Upper lobe of right lung (tissue), 1 donor: ENCODE measurements at places on chromosomes 4 and X. TPM values are rescaled to one million over a fixed set of nuclear protein-coding genes. Genes with fewer than 3 reads are reported as not detected.

Gene SLC34A2
- total RNA-seq, result 2,903 TPM

Gene KDR
- 48.6 TPM for total RNA-seq

Gene BMPR1B
- total RNA-seq, result 3.0 TPM

GRCh38 chrX:148133105-148133725 is 152.1 kb downstream of the FMR1NB start:
- H3K4me1 ChIP-seq, result no peaks in the 10 kb centered on the region
- H3K4me3 ChIP-seq, result no peak overlapping the region
- no peak for DNase-seq
- no peaks in the 10 kb centered on the region for H3K36me3 ChIP-seq
- H3K27ac ChIP-seq, result no peak overlapping the region

Gene FAAH2
- 6.0 TPM for total RNA-seq

Gene SPATA4
- not detected for total RNA-seq

DNA sequence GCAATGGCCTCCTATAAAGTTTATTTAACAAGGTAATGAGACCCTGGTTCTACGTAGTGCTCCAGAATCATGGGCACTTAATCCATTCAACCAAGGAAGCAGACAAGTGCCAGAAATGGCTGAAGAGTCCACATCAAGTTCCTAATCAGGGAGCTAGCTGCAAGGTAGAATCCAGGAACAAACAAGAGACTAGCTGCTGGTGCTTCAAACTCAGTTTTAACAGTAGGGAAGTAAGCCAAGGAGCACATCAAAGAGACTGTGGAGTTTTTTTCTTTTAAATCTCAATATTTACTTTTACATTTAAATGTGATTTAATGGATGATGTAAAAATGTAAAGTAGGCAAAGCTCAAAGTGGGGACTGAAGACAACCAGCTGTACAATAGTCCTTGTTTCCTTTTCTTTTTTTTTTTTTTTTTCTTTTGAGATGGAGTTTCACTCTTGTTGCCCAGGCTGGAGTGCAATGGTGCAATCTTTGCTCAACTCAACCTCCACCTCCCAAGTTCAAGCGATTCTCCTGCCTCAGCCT is 630.4 kb downstream of the CCSER1 start:
- no peaks in the 10 kb centered on the region for H3K27me3 ChIP-seq
- H3K36me3 ChIP-seq, result no peaks in the 10 kb centered on the region
- H3K27ac ChIP-seq, result no peak overlapping the region
- H3K4me1 ChIP-seq, result no peaks in the 10 kb centered on the region
- DNase-seq, result no peak
- no peak overlapping the region for H3K4me3 ChIP-seq

- H3K27ac ChIP-seq, result no peak overlapping the region
- no peak overlapping the region for H3K4me3 ChIP-seq
- H3K4me1 ChIP-seq, result no peaks in the 10 kb centered on the region
- no peaks in the 10 kb centered on the region for H3K36me3 ChIP-seq
Measured at GRCh38 chr4:43766648-43767047, 682.0 kb downstream of the KCTD8 start.

DNA sequence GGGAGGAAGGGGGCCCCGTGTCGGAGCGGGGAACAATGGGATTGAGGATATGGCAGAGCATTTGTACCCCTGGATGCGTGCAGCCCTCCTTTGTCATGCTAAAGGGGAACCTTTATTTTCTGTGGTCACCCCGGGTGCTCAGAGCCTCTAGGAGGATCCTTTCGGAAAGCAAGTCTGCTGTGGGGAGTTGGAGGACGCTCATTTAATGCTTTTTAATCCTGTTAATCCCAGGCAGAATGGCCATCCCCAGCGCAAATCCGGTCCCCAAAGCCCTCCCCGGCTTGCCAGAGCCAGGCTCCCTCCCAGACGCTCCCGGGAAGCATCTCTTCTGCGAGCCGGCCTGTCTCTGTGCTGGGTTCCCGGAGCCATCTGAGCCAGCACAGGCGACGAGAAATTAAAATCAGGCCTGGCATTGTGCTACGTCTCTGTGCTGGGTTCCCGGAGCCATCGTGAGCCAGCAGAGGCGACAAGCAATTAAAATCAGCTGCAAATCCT is 113.2 kb upstream of the PPP2R3B start:
- DNase-seq, result peak; percentile 51
- no peak overlapping the region for H3K27ac ChIP-seq
- no peaks in the 10 kb centered on the region for H3K4me1 ChIP-seq
- no peaks in the 10 kb centered on the region for H3K36me3 ChIP-seq
- H3K4me3 ChIP-seq, result no peak overlapping the region
- peaks cover 13% of the 10 kb centered on the region for H3K27me3 ChIP-seq

DNA sequence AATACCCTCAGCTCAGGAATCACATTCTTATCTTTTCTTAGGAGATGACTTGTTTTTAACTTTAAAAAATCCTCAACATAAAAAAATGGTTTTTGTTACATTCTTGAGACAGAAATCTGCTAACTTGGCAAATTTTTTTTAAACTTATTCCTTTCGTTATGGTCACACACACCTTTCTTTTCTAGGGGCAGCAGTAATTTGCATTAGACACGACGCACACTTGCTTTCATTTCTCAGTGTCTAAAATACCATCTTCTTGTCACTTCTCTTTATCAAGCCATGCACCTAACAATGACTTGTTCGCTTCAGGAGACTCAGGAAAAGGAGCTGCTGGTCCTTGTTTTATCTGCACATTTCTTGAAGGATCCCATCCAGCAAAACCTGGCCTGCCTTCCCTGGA is 112.6 kb upstream of the TBL1X start:
- H3K4me1 ChIP-seq, result no peaks in the 10 kb centered on the region
- DNase-seq, result no peak
- no peaks in the 10 kb centered on the region for H3K36me3 ChIP-seq
- no peak overlapping the region for H3K4me3 ChIP-seq
- no peaks in the 10 kb centered on the region for H3K27me3 ChIP-seq

- H3K4me1 ChIP-seq, result no peaks in the 10 kb centered on the region
- H3K36me3 ChIP-seq, result no peaks in the 10 kb centered on the region
- no peak overlapping the region for H3K27ac ChIP-seq
- DNase-seq, result no peak
- H3K27me3 ChIP-seq, result no peaks in the 10 kb centered on the region
Measured at GRCh38 chrX:97070346-97070745, 186.6 kb downstream of the RPA4 start.
